Activated naive CD8-positive, alpha-beta T cell treated with anti-CD3 and anti-CD28 coated beads, Interleukin-2, amount 50 U/mL, for 16 hours (primary cell): ENCODE measurements at places on chromosomes 4 and X.

DNA sequence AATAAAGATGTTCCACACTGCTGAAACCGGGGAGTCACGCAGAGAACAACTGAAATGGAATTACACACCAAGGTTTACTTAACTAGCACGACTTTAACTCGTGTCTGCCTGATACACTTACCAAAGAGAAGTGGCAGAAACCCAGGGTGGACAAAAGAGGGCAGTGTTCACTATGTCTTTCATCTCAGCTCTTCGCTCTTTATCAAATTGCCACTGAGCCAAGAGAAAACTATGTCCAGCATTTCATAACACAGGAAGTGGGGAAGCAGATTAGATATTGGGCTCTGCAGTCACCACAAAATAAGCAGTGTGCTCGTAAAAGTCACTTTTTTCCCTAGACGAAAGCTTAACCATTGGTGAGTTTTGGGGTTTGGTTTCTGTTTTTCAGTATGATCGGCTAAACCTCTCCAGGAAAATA lies 155.7 kb downstream of the CHIC2 start:
- DNase-seq = no peak

DNA sequence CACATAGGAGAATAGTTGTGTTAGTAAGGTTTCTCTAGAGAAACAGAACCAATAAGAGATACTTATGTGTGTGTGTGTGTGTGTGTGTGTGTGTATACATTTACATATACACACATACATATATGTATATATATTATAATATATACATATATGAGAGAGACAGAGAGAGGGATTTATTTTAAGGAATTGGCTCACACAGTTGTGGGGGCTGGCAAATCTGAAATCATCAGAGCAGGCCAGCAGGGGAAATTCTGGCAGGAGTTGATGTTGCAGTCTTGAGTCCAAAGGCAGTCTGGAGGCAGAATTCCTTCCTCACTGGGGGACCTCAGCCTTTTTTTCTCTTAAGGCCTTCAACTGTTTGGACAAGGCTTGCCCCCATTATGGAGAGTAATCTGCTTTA lies 38.6 kb upstream of the NHS start:
- no peak for DNase-seq

GRCh38 chr4:186416451-186417060 lies 138.8 kb downstream of the MTNR1A start:
- DNase-seq = no peak

DNA sequence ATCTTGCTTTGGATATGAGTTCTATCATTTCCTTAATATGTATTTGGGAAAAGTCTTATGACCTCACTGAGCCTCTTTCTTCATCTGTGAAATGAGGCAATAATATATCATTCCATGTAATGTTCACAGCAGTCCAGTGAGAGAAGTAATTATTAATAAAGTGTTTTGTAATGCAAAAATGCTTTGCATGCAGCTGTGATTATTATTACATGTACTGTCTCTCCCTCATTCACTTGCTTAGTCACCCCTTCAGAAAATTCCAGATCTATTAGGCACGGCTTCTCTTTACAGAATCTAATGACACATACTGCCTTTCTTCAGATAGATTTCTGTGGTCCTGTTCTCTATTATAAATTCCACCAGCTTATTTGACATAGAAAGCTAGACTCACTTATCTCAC lies 53.5 kb upstream of the FGF13 start:
- DNase-seq = no peak

GRCh38 chrX:39222346-39223113 lies 421.3 kb downstream of the MID1IP1 start:
- DNase-seq = no peak

GRCh38 chr4:122744229-122744628 lies 11.7 kb downstream of the BBS12 start:
- DNase-seq = no peak

DNA sequence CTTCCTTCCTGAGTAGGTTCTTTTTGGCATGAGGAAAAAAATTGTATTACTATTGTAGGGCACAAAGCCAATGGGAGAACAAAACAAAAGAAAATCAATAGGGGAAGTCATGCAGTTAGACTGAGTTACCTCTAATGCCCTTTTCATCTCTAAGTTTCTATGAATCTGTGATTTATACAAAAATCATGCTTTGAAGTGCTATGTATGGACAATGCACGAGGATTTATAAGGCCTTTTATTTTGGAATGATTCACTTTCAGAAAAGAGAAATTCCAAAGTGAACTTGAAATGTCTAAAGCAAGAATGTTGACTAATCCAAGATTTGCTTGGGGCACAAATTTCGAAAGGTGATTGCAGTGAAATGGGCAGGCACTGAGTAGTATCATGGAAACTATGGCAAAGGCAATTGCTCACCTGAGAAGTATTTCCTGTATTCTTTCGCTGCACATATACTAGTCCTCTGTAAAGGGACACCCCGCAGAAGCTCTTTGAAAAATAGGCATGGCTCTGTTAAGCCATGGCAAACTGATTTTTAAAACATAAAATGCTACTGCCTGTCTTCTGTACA lies 52.8 kb downstream of the ADGRG4 start:
- no peak for DNase-seq
